Kidney capillary endothelial cell (primary cell): ENCODE measurements at places on chromosomes 11 and 22.
A peak's percentile ranks its signal among the peaks of the same experiment; 100 is the strongest.

DNA sequence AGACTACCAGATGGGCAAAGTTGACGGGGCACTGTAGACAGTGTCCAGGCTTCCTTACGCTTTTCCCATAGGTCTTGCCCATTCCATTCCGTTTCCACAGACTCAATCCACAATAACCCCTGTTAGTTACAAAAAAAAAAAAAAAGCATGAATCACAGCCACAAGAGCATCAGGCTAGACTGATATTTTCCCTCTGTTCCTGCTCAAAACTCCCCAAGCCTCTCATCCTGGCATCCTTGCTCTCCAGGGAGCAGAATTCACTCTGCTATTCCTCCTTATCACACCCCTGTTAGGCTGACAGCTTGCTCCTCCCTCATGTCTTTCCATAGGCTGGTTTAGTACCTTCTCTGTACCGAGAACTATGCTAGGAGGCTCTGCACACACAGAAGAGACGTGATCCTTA is 42.2 kb downstream of the TMEM123 start:
- no peak for DNase-seq

GRCh38 chr11:47410370-47411264 is 2.2 kb downstream of the SLC39A13 start:
- DNase-seq, result no peak

DNA sequence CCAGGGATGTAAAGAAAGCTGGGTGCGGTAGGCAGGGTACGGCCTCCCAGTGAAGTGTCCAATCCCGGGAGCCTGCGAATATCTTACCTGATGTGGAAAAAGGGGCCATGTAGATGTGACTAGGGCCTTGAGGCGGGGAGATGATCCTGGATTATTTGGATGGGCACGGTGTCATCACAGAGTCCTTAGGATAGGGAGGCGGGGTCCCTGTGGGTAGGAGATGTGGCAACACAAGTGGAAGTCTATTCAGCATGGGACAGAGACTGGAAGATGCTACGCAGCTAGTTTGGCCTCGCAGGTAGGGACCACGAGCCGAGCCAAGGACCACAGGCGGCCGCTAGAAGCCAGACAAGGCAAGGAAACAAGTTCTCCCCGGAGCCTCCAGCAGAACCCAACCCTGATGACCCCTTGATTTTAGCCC is 46.4 kb upstream of the SHANK2 start:
- DNase-seq, result no peak

DNA sequence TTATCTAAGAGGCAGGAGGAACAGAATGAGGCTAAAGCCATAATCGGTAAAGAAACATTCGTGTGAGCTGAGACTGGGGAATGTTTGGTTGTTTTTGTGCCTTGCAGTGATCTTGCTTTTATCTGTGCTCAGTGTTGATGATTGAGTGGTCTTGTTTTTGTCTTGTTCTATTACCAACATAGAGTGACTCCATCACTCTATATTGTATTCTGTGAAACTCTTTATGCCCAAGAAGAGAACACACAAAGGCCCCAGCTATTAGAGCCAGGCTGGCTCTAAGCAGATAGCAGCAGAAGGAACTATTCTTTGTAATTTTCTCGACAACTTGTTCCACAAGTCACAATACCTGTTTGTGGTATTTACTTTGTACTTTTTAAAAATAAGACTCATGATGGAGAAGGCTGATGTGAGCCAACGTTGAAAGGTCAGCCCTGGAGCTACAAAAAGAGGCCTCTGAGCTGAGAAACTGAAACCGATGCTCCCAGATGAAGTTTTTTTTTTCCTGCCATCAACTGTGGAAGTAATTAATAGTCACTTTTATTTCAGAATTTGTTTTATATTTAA is 68.4 kb downstream of the LARGE1 start:
- no peak for DNase-seq

- DNase-seq, result no peak
These were observed 2.6 kb downstream of the VSIG10L2 start for GRCh38 chr11:125948278-125949051.

DNA sequence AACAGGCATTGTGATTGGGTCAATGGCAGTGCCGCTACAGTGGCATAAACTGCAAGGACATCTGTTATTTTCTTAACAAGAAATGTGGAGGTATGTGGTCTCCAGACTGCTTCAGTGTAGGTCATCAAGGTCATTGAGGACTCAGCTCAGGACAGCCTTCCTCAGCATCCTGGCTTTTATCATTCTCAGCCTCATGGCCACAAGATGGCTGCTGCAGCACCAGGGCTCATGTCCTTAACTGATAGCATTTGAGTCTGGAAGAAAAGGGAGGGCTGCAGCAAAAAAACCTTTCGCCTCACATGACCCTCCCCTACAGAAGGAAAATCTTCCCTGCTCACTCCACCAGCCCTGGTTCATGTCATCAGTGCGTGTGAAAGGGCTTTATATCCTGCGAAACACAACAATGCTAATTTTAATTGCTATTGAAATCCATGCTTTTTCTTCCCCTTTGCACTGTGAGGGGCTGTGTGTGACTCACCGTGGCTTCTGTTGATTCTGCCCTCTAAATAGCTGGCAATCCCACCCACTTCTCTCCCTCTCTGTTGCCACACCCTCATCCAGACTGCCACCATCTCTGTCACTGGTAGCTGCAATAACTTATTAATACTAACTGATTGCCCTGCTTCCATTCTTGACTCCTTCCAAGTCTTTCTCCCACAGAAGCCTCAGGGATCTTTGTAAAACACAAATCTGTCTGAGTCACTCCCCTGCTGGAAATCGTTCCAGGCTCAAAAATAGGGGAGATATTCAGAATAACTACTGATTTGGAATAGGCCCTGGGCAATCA is 43.8 kb downstream of the CHRDL2 start:
- no peak for DNase-seq

GRCh38 chr11:11618973-11619435 is 2.8 kb downstream of the GALNT18 start:
- DNase-seq, result no peak

GRCh38 chr11:78806214-78807004 is 231.7 kb upstream of the NARS2 start:
- no peak for DNase-seq

DNA sequence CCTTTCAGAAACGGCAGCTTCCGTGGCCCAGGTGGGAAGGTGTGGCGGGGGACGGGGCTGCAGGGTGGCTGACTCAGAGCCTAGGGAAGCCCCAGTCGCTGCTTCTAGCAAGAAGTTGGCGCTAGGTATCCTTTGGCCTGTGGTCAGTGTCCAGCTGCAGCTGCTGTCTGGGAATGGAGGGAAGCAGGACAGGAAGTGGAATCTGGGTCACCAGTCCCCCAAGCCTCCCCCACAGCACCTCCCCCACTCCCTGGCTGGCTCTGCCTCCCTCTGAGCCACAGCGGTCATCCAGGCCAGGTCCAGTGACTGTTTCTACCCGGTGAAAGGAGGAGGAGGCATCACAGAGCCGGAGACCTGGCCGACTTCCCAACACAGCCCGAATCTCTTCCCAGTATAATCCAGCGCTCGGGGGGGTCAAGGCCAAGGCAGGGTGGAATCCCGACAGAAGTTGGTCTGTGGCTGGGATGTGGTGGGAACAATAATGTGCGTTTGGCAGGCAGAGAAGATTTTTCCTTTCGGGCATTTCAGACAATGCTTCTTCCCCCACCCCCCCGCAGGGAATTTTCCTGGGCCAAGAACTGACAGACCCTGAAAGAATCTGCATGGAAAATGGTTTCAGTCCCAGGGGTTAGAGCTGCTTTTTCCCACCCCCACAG is 45.1 kb downstream of the C11orf96 start:
- peak; percentile 36 for DNase-seq

DNA sequence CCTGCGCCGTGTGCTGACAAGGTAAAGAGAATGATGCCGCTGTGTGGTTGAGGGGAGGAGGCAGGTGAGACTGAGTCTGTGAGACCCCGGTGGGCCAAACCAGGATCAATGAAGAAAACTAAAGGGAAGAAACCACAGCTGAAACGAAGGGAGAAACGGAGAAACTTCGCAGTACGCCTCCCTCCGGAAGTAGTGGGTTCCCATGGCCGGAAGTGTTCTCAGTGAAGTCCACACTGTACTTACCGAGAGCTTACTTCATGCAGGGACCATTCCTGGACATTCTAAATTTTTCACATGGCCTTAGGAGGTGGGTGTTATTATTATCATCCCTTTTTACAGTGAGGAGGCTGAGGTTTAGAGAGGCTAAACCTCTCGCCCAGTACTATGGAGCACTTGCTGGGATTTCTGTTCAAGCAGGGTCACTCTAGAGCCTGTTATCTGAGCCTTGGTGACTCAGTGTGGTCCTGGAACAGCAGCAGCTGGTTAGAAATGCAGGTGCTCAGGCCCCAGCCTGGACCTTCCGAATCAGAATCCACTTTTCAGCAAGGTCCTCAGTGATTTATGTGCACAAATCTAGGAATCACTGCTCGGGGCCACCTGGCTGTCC is 17.9 kb downstream of the CD5 start:
- no peak for DNase-seq

GRCh38 chr22:43275545-43276317 is 67.4 kb downstream of the SCUBE1 start:
- DNase-seq, result peak; percentile 94

- DNase-seq, result no peak
These were observed 185.4 kb upstream of the E2F8 start for GRCh38 chr11:19426011-19426755.

DNA sequence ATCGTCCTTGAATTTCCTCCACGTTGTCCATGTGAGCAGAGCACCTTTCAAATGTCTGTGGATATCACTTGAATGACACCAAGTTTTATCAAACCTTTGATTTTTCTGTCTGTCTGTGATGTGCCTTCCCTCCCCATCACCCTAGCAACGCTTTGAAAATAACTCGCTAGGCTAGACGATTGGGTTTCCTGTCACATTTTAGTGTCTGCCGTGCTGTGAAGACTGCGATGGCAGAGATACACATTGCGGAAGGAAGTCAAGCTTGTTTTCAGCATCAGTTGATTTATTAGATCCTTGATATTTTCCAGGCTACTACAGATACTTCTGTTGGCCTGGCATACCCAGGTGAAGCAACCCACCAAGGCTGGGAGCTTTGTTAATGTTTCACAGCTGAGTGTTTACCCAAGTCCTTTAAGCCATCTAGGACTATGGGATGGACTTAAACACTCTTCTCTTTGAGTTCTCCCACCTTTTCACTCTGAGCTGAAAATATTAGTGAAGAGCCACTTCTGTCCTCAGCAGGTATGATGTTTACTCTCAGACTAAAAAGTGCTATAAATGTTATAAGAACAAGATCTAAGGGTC is 93.6 kb upstream of the CD44 start:
- DNase-seq, result no peak

DNA sequence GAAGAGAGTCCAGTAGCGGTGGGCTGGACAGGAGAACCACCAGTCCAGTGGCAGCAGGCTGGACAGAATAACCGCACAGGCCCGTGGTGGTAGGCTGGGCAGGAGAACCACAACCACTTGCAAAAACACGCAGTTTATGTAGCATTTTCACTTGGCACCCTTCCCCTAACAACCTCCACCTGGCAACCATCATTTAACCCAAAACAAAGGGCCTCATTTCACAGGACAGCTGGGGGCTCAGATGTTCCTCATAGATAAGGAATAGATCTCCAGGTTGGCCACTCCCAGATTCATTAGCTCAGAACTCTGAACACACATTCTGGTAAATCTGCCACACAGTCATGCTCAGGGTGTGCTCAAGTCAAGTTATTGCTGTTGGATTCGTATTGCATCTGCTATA is 41.2 kb downstream of the SYTL2 start:
- no peak for DNase-seq

- DNase-seq, result peak; percentile 30
These were observed 2.6 kb upstream of the HPX start for GRCh38 chr11:6443269-6444003.

DNA sequence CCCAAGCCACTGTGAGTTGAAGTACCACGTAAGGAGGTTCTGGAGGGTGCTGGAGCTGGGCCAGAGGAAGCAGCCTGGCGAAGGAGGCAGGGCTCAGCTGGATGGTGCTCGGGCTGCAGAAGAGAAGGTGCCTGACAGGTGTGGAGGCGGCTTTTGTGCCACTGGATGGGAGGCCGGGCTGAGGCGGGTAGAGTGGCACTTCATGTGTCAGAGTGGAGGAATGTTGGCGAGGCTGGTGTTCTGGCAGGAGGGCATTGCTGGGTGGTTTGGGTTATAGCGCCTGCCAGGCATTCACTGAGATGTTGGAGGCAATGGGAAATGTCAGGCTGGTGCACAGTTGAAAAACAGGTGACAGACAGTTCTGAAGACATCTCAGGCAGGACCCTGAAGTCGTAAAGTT is 24.2 kb downstream of the UBE2L3 start:
- DNase-seq, result no peak

GRCh38 chr22:47654922-47655491 is 892.6 kb downstream of the TBC1D22A start:
- DNase-seq, result no peak

- DNase-seq, result peak; percentile 73
These were observed 18.9 kb downstream of the LIMK2 start for GRCh38 chr22:31230871-31231621.

GRCh38 chr11:104122011-104122635 is 41.8 kb downstream of the PDGFD start:
- no peak for DNase-seq

DNA sequence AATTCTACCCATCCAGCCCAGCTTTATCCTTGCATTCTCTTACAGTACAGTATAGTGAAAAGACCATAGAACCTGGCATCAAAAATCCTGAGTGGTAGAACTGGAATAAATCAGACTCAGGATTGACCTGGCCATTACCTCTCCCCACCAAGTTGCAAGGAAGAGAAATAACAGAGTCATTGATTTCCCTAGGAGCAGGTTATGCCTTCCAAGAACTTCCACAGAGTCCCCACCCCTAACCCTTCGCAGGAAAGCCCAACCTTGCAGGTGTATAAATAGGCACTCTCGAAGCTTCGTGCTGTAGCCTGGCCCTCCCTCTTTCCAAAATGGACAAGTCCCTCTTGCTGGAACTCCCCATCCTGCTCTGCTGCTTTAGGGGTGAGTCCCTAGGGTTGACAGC is at the start of gene PATE1:
PATE1 (plus strand) TSS at position 301 of the 400 bp plus-strand sequence; CDS start at position 327, 26 bp downstream.
- no peak for DNase-seq

GRCh38 chr22:18109410-18110193 is 1.0 kb upstream of the TUBA8 start:
- no peak for DNase-seq

DNA sequence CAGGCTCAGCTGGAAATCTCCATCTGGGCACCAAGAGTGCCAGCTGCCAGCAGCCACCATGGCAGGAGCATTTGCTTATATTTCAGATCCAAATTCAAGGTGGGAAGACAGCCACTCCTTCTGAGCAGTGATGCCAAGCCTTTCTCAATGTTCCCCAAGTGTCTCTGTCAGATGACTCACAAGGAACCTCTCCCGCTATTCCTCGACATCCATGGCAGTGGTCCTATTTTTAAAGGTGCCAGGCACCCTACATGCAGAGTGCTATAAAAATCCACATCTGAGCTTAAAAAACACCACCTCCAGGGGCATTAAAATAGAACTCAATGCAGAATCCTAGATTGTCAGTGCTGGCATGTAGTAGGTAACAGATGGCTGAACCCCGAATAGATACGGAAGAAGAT is 112.1 kb downstream of the SLC1A2 start:
- DNase-seq, result no peak
